ENCODE measurements at places on chromosomes 11 and 22.
A peak's percentile ranks its signal among the peaks of the same experiment; 100 is the strongest.

- no peak for DNase-seq
Measured at GRCh38 chr11:119179983-119180382, 5.3 kb upstream of the NHERF4 start.

- DNase-seq: no peak
Measured at GRCh38 chr11:5737670-5738392, 1.6 kb downstream of the OR56B1 start.

- no peak for DNase-seq
Measured at GRCh38 chr11:134711588-134711987, 299.5 kb upstream of the B3GAT1 start.

- DNase-seq: no peak
Measured at GRCh38 chr11:125910226-125910849, 6.0 kb downstream of the DDX25 start.

GRCh38 chr22:49218142-49218541, 609.5 kb downstream of the BRD1 start:
- DNase-seq: no peak

DNA sequence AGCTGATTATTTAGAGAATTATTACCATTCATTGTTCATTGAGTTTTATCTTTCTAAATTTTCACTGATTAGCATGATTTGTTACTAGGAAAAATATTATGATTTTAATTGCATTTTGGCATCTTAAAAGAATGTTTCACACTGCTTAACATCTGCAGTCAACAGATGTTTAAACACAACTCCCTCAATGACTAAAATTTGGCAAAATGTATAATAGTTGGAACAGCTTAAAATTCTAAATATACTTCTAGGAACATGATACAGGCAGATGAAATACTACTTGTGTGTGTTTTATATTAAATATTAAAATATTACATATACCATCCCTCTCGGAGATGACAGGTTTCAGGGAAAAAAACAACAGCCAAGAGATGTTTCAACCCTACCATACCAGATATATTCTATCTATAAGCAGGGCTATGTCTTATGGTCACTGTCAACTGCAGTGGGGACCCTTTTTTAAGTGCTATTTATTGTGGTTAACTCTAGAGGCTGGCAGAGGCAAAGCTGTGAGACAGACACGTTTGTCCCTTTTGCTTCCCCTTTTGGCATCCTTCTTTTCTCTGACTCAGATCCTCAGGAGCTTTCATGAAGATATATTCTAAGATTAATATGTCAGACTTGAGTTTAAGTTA, 81.9 kb downstream of the BDNF start:
- no peak for DNase-seq

DNA sequence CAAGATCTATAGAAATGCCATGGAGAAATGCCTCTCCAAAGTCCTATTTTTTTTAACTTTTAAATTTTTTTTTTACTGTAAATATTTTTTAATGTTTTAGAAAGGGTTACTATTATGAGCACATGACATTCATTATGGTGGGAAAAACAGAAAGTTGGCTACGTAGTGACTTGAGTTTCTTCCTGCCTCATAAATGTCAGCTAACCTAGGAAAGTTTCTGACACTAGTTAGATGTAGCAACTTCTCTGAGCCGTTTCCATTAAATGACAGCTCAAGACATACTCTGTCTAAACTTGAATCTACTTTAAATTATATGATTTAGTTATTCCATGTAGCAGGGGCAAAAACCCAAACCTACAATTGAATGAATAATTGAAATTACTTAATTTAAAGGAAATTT, 18.4 kb upstream of the CTSC start:
- DNase-seq: no peak

- DNase-seq: peak; percentile 12
Measured at GRCh38 chr22:20741634-20742581, 32.0 kb upstream of the SERPIND1 start.

- DNase-seq: peak; percentile 75
Measured at GRCh38 chr22:45996241-45997076, 19.5 kb upstream of the WNT7B start.

DNA sequence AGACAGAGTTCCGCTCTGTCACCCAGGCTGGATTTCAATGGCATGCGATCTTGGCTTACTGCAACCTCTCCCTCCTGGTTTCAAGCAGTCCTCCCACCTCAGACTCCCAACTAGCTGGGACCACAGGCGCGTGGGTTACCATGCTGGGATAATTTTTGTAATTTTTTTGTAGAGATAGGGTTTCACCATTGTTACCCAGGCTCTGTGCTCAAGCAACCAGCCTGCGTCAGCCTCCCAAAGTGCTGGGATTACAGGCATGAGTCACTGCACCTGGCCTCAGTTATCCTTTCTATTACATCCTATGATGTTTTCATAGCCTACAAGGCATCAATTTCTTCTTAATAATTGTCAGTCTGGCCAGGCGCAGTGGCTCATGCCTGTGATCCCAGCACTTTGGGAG, 36.5 kb downstream of the LRRC74B start:
- DNase-seq: no peak

- no peak for DNase-seq
Measured at GRCh38 chr11:34192481-34193401, 87.3 kb downstream of the NAT10 start.

Data from bone marrow (tissue), 2 donors.